ENCODE measurements at places on chromosomes 4 and X.
A peak's percentile ranks its signal among the peaks of the same experiment; 100 is the strongest.

GRCh38 chr4:183843248-183843671 lies 61.8 kb upstream of the STOX2 start:
- no peak for DNase-seq

- no peak for DNase-seq
Measured at GRCh38 chr4:27288496-27288895, 427.9 kb downstream of the STIM2 start.

GRCh38 chr4:80144676-80145470 lies 52.4 kb upstream of the PRDM8 start:
- no peak for DNase-seq

DNA sequence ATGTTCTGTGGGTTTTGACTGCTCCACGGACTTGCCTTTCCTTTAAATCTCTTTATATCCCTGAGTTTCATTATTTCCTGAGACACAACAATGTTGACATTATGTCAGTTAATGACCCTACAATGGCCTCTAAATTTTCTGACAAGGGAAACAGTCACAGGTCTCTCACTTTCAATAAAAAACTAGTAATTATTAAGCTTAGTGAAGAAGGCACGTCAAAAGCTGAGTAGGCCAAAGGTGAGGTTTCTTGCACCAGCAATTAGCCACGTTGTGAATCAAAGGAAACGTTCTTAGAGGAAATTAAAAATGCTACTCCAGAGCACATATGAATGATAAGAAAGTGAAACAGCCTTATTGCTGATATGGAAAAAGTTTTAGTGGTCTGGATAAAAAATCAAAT lies 930.2 kb upstream of the GRID2 start:
- no peak for DNase-seq

DNA sequence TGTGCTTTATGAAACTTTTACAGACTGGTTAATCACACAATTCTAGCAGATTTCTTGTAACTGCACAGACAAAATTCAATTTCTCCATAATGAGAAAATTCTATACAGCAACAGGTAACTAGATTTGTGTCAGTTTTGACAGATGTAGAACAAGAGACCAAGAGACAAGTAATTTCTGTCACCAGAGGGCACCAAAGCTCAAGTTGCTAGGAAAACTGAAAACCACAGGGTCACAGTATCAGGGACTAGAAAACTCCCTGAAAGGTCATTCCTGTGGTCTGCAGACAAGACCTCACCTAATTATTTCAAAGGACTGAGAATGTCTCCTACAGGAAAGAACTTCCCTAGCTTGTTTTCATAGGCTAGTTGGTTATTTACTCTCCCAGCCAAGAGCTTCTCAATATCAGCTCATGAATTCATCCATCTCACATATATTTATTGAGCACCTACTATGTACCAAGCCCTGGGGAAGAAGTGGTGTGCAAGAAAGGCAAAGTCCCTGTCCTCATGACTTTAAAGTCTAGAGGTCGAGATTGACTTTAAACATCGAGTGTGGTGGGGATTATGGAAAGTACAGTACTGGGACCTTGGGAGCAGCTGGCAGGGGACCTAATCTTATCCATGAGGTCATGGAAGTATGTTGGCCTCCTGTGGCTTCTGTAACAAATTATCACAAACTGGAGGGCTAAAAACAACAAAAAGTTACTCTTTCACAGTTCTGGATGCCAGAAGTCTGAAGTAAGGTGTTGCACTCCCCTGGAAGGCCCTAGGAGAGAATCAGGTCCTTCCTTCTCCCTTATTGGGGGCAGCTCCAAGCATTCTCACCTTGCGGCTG lies 47.8 kb upstream of the SETD7 start:
- DNase-seq, result no peak

- DNase-seq, result no peak
Measured at GRCh38 chrX:139332441-139332840, 198.1 kb upstream of the F9 start.

- DNase-seq, result no peak
Measured at GRCh38 chr4:59380841-59381366, 1819.2 kb upstream of the ADGRL3 start.

- no peak for DNase-seq
Measured at GRCh38 chr4:62450740-62451139, 1250.6 kb downstream of the ADGRL3 start.

GRCh38 chr4:186584912-186585311 lies 29.5 kb upstream of the MTNR1A start:
- DNase-seq, result no peak

GRCh38 chr4:185343726-185344581 lies 51.8 kb downstream of the LRP2BP start:
- no peak for DNase-seq

DNA sequence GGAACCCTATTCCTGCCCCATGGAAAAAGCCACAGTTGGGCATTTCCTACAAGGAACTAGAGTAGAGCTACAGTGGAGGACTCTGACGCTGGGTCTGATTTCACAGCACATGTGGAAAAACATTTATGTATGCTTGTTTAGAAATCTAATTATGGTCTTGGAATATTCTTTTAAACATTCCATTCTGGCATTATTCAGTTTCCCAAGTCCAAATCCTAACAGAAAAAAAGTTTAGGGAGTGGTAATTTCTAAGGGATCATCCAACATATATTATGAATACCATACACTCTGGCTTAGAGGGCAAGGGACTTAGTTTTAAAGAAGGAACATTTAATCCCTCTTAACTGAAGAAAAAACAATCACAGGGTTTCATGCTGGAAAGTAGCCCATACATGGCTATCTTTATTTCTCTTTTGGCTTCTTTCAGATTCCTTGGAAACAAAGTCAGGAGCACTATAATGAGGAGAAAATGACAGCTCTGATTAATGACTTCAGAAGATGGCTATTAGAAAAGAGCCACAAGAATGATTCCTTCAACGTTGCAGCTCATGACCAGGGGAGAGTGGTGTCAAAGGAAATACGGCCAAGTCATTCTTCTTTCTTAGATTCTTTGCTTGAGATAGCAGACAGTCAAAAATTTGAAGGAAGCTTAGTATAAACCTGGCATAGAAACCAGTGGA lies 56.1 kb downstream of the CNGA2 start:
- DNase-seq, result no peak

DNA sequence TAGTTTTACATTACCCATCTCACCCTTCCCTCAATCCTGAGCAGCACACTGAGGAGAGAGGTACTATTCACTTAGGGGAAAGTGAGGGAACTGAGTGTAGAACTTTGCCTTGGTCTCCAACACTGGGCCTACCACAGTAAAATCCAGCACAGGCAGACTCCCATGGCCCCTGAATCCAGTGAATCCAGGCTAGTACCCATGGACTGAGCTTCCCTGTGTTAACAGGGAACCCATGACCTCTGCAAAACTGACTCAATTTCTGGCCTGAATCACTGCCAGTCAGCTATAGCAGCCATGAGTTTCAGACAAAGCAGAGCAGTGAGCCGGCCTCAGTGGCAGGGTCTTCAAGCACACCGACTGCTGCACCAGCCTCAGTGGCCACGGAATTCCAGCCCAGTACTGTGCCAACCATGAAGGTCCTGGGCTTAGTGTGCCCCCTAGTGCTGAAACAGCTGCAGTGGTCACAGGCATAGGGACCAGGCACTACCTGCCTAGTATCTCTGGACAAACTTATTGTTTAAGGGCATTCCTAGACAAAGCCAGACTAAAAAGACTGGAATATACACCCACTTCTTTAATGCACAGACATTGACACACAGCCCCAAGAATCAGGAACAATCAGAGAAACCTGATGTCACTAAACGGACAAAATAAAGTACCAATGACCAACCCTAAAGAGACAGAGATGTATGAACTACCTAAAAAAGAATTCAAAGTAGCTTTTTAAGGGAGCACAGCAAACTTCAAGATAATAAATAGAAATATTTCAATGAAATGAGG lies 127.4 kb upstream of the RPL34 start:
- DNase-seq, result no peak

GRCh38 chr4:24322511-24322910 lies 261.8 kb downstream of the DHX15 start:
- no peak for DNase-seq

DNA sequence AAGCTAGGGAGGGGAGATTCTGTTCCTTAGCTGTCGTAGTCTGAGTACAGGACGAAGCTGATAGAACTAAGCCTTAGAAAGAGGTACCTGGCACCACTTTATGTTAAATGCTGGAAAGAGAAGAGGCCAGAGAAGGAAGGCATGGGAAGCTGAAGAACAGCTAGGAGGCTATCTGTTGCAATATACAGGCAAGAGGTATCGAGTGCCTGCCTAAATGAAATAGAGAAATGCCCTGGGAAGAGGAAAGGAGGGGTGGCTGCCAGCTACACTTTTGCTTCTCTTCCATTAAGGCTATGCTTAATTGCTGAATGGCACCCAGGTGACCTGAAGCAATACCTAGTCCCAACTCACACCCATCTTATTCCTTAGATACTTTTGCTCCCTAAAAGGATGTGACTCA lies 380.4 kb upstream of the FGF13 start:
- DNase-seq, result no peak

- DNase-seq, result no peak
Measured at GRCh38 chrX:9785254-9785943, 830 bp upstream of the SHROOM2 start.

DNA sequence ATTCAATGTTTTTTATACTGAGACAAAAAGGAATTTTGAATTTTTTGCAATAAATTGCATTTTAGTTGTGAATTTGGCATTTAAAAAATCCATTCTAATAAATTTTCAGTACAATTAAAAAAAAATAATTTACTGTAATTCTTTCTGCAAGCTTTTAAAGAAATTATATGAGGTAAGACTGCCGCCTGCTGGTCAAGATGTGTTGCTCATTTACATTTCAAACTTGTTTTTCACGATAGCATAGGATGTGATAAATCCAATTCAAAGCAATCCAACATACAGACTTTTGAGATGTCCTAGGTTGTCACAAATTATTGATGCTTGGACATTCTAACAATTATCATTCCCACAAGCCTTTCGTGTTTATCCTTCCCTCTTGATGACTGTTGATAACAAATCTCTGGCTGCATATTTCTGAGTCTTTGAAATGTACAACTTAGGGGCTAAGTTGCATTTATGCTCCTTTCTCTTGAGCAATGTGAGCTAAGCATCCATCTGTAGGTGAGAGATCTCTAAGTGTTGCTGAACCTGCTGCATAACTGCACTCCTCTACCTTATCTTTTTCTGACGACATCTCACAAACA lies 21.7 kb upstream of the MFAP3L start:
- DNase-seq, result peak; percentile 49

GRCh38 chr4:26174027-26174426 lies 146.8 kb upstream of the RBPJ start:
- DNase-seq, result no peak

DNA sequence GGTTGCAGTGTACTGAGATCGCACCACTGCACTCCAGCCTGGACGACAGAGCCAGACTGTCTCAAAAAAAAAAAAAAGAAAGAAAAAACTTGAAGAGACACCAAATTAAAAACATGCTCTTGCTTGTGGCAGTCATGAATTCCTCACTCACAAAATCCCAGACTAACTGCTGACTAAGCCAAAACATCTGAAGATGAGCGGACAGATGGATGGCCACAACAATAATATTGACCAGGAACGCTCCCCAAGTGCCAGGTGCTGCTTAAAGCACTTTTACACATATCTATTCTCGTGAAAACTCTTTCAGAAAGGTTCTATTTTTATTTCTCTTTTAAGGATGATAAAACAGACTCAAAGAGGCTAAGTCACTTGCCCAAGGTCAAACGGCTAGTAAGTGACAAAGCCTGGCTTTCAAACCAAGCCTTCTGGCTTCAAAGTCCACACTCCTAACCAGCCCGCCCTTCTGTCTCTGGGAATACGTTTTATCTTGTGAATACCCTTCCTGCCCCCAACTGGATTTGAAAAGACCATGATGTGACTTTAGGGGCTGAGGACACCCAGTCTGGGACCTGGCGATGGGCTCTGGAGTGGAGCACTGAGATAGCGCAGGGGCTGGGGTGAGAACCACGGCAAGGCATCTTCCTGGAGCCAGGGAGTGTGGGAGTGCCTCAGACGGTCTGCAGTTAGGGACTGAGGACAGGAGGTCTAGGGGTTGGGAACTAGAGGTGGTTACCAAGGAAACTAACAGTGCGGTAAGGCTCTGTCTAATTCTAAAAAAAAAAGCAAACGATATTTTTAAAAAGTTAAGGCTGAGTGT lies 9.5 kb upstream of the CXCR3 start:
- no peak for DNase-seq

- no peak for DNase-seq
Measured at GRCh38 chr4:88411491-88412096, 32.9 kb downstream of the HERC6 start.

GRCh38 chr4:47106561-47106960 lies 75.2 kb downstream of the GABRB1 start:
- no peak for DNase-seq

DNA sequence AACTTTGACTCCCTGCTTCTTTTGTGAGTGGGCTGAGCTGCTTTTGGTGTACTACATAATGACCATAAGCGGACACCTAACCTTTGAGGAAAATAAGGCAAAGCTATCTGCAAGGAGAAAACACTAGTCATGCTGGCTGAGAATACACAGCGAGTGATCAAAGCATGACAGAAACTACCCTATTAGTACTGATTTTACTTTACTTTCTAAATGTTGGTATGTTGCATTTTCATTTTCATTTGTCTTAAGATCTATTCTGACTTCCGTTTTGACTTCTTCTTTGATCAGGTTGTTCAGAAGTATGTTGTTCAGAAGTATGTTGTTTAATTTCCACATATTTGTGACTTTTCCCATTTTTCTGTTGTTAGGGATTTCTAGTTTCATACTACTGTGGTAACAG lies 361.1 kb downstream of the TRAM1L1 start:
- no peak for DNase-seq

DNA sequence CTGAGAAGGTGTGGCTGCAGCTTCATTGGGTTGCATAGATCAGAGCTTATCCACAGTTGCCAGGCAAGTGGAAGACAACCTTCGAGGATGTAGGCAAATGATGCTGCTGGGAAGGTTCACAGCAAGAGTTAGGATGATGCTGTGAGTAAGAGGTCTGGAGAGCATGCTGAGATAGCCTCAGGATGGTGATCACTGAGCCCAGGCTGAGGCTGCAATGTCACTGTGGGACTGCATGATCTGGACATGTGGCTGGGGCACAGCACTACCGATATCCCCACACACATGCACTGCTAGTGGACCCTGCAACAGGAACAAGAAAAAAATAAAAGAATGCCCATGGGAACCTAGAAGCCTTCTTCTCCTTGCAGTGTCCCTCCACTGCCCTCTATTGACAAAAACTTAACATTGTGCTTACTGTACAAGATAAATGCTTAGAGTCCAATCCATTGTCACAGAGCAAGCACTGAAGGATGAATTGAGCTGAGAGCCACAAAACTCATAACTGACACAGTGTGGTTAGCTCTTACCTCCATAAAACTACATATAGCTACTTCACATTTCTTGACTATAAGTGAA lies 105.6 kb downstream of the CNKSR2 start:
- DNase-seq, result no peak

- DNase-seq, result no peak
Measured at GRCh38 chr4:123200051-123200940, 196.3 kb upstream of the SPRY1 start.

DNA sequence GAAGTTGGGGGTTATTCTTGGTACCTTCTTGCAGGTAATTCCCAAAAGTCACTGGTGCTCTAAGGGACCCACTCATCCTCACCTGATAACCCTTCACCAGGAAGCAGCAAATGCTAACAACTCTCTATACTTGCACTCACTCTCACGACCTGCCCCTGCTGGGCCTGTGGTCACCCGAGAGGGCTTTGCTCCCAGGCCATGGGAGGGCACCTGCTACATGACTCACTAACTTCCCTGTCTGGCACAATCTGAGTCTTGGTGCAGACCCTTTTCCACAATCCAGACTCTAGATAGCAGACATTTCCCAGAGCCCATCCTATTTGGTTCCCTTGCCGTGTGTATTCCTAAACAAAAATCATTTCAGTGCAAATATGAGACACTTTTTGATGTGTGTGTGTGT lies 403.8 kb upstream of the FAT1 start:
- no peak for DNase-seq

GRCh38 chr4:37745946-37746345 lies 59.8 kb upstream of the RELL1 start:
- no peak for DNase-seq

All from stimulated activated CD4-positive, alpha-beta T cell treated with anti-CD3 and anti-CD28 coated beads, Interleukin-4, amount 100 ng/mL, for 4 hours (primary cell).